GM23248 (cell line): ENCODE measurements at places on chromosomes 3 and 15. TPM values are rescaled to one million over a fixed set of nuclear protein-coding genes. Genes with fewer than 3 reads are reported as not detected.

- no peak for DNase-seq
Observed at GRCh38 chr15:87944691-87945090, 311.8 kb downstream of the NTRK3 start.

- DNase-seq, result no peak
Observed at GRCh38 chr3:38489766-38490165, 6.4 kb upstream of the EXOG start.

DNA sequence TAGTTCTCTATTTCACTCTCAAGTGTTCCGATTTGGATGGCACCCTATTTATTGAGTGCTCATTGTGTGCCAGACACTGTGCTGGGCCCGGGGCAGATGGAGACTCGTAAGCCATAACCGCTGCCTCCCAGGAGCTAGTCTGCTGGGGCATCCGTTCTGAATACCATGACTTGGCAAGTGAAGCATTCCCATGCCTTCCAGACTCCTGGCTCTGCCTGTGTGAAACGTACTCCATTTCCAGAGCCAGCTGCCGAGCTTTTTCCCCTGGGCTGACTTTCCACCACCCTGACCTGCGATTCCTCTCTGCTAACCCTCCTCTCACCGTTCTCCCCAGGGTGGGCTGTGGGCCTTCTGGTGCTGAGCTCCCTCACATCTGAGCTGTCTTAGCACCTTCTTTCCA lies 303.1 kb upstream of the CTDSPL start:
- DNase-seq, result no peak

NFKBIZ gene
- 19.1 and 34.3 TPM in 2 replicates for total RNA-seq

- no peak for DNase-seq
Observed at GRCh38 chr3:161233557-161233956, 12.4 kb downstream of the NMD3 start.
